ENCODE measurements at places on chromosomes 11 and 22. TPM values are rescaled to one million over a fixed set of nuclear protein-coding genes. Genes with fewer than 3 reads are reported as not detected.

The AQP11 gene
- 5.8 TPM for total RNA-seq

The DBX1 gene
- not detected for total RNA-seq

The PGA4 gene
- not detected for total RNA-seq

The LMNTD2 gene
- total RNA-seq, result 2.4 TPM

The MS4A6E gene
- total RNA-seq, result not detected

The CD248 gene
- not detected for total RNA-seq

The MRGPRX3 gene
- total RNA-seq, result not detected

The GTF2H1 gene
- 140 TPM for total RNA-seq

The TRAF6 gene
- 6.9 TPM for total RNA-seq

The PAX6 gene
- 0.14 TPM for total RNA-seq

The RAG1 gene
- 0.34 TPM for total RNA-seq

The OR52I1 gene
- total RNA-seq, result not detected

The BBOX1 gene
- total RNA-seq, result not detected

The TOM1 gene
- total RNA-seq, result 24.0 TPM

DNA sequence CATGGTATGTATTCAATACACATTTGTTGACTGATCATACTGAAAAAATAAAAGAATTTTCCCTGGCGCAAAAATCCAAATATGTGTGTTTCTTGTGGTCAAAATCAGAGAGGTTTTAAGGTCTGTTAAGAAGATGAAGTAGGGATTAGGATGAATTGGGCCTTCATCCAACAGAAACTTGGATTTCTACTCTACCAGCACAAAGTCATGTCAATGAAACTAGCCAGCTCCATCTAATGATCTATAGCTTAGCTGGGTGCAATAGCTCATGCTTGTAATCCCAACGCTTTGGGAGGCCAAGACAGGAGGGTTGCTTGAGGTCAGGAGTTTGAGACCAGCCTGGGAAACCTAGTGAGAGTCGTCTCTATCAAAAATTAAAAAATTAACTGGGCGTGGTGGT, 65.5 kb downstream of the USP35 start:
- no peak for DNase-seq

DNA sequence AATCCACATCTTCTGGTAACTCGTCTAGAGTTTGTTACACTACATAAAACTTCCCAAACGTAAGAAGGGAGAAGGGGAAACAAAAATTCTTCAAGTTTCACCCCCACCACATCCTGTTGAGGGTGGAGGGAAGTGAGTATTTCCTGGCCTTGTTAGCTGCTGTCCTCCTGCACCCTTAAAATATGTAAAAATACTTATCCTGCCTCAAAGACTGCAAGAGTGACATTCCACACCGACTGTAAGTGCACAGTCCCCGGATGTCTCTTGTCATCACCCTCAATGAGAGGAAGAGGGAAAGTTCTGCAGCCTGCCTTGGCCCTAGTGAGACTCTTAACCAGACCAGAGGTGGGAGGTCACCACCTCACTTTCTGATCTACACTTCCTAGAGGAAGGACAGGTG, 3.3 kb downstream of the TMEM121B start:
- DNase-seq, result no peak

DNA sequence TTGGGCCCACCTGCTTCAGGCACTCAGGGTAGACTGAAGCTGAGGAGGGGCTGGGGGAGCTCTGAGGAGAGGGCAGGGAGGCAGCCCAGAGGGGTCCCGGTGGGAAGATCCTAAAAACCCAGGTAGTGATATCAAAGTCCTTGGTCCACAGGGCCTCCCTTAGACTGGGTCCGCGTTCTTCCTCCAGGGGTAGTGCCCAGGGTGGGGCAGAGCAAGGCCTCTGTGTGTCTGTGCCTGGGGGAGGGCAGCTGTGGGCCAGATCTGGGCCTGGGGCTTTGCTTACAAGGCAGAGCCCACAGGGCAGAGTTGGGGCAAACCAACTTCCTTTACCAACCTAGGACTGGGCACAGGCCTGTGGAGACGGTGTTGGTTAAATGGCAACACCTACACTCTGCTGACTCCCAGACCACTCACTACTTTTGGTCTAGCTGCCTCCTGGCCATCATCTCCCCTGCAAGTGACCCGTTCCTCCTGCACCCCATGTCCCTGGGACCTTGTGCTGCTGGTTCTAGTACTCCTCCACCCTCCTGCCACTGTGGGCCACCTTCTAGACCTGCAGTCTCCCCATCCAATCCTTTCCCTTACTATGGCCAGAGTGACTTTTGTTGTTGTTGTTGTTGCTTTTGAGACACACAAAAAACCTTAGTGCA, 15.8 kb downstream of the ATG16L2 start:
- DNase-seq, result no peak

GRCh38 chr11:4441515-4441914, 7.6 kb upstream of the OR52K2 start:
- no peak for DNase-seq

DNA sequence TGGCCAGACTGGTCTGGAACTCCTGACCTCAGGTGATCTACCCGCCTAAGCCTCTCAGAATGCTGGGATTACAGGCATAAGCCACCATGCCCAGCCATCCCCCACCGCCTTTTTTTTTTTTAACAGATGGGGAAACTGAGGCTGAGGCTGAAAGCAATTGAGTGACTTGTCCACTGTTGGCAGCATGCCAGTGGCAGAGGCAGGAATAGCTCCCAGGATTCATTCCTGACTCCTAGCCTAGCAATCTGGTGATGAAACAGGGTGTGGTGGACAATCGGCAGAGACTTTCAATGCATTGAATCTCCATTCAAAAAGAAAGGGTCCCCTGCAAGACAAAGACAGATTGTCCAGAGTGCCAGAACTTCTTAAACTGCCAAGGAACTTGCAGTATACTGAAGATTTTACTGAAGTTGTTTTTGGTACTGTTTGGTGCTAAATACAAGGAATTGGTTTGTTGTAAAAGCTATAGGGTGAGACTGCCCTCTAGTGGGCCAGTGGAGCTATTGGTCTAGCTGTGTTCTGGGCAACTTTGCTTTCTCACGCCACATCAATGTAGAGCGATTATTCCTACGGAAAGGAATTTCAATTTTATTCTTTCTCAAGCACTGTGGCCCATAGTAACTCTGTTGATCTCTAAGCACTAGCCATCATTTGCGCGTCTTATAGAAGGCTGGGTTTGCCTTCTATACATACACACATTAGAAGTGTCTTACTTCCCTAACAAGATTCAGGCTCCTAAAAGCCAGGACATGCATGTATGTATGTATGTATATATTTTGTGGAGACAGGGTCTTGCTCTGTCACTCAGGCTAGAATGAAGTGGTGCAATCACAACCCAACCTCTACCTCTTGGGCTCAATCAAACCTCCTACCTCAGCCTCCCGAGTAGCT, 21.0 kb downstream of the C22orf31 start:
- peak; percentile 76 for DNase-seq

- no peak for DNase-seq
These were observed 22.2 kb upstream of the IL18BP start for GRCh38 chr11:71976551-71976950.

GRCh38 chr11:83427943-83428342, 141.8 kb upstream of the CCDC90B start:
- no peak for DNase-seq

DNA sequence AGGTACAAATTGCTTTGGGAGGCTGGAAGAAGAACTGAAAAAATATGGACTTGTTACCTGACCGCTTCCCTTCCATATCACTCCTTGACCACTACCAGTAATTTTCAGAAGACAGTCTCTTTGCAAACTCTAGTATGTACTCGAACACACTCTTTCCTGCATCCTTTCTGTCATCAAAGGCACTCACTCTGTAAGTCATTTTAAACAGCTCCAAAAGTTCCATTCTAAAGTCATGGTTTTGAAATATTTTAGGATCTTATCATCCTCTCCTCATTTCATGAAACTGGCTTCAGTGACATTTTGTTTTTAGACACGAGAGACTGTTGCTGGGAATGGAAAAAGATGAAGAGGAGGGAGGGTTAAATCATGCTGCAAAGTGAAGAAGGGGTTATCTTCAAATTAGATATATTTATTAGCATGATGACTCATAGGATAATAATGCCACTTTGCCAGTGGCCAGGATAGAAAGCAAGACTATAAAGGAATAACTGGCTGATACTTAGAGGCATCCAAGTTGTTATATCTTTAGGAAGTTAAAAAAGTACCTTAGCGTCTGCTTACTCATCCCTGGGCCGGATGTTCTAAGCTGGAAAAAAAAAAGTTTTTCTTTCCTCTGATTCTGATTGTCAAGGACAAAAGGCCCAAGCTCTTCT, 549.3 kb downstream of the METTL15 start:
- DNase-seq, result peak; percentile 82

DNA sequence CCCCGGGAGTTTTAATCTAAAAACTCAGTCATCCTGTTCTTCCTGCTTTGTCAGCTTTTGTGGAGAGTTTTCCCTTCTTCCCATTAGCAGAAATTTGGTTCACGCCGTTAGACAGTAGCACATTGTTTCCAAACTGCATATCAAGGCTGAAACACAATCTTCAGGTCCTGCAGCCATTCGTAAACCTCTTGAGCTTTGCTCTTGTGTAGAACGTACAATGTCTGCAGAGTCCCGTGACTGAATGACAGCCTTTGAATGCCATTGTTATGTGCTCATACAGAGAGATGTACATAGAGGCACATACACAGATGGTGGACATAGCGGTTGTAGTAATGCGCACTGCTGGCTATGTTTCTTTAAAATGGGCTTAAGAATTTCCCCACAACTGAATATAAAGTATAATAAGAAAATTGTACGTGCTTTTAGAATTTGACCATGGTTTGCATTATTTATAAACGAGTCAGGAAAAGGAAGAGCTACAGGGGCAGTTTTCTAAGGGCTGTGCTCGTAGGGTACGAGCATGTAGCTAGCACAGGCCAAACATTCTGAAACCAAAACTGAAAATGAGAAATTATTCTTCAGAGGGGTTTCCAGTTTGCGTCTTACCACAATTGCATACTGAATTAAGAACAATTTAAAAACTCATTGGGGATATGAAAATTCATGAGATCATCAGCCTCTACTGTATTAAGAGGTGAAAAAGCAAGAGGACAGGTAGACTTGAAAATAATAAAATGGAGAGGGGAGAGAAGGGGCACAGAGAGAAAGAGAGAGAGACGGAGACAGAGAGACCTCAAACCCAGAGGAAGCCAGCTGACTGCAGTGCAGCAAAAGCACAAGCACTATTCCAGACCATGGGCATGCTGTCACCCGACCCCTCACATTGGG, 310.1 kb downstream of the CADM1 start:
- DNase-seq, result no peak

GRCh38 chr11:84634309-84634708, 992.8 kb downstream of the DLG2 start:
- no peak for DNase-seq

DNA sequence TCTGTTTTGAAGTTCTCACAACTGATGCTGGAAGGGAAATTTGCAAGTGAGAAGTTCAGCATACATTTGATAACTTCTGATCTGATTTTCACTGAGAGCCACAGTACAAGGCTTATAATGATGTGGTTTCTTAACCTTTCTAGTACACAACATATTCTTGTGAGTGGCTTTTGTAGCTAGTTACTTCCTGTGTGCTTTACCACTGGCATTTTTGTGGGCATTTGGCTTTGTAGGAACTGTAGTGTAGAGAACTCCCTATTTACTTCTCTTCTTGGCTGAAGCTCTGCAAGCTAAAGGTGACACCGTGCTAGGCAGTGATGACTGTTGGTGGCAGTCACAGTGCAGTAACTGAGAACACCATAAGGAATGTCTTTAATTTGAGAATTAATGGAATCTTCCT, 14.9 kb downstream of the USP47 start:
- peak; percentile 19 for DNase-seq

GRCh38 chr11:59174664-59175033, 2.7 kb downstream of the DTX4 start:
- peak; percentile 29 for DNase-seq

- DNase-seq, result no peak
These were observed 1017.0 kb downstream of the TBC1D22A start for GRCh38 chr22:47779474-47779873.

GRCh38 chr11:101188801-101189200, 59.2 kb upstream of the PGR start:
- DNase-seq, result no peak

GRCh38 chr11:119496469-119496868, 73.5 kb upstream of the THY1 start:
- no peak for DNase-seq

DNA sequence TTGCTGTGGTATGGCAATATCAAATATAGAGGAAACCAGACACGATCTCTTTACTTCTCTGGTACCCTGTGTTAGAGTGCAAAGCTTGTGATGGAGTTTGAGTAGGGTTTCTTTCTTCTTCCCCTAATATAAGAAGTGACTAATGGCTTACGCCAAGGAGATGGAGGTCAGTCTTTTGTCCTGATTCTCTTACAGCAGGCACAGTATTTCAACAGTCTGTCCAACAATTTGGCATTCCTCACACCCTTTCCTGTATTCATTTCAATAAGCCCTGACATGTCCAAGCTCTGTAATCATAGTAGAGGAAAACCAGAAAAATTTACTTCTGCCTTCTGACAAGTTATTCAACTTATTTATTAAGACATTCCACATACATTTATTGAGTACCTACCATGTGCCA, 546.2 kb downstream of the TMEM135 start:
- no peak for DNase-seq

DNA sequence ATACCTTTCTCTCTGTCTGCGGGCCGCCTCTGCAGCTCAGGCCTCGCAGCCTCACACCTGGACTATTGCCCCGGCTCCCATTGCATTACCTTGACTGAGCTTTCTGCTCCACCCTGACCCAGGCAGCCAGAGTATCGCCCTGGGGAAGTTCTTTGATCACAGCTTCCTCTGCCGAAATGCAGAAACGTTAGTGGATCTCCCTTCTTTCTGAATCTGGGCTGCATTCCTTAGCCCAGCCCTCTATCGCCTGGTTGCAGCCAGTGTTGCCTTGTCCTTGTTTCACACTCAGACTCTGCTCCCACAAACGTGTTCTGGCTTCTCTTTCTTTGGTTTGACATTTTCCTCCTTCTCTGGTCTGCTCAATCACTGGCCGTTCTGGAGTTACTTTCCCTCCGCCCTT, 195.7 kb downstream of the ADAMTS15 start:
- DNase-seq, result no peak

GRCh38 chr22:37972527-37972926, 11.8 kb downstream of the SOX10 start:
- DNase-seq, result no peak

GRCh38 chr11:118048472-118049370, 28.2 kb upstream of the TMPRSS4 start:
- no peak for DNase-seq

GRCh38 chr11:129417458-129417857, 41.8 kb downstream of the BARX2 start:
- DNase-seq, result no peak

- DNase-seq, result no peak
These were observed 1.8 kb downstream of the SYT7 start for GRCh38 chr11:61578819-61579675.

GRCh38 chr11:114239753-114240161, 56.4 kb upstream of the NNMT start:
- no peak for DNase-seq

DNA sequence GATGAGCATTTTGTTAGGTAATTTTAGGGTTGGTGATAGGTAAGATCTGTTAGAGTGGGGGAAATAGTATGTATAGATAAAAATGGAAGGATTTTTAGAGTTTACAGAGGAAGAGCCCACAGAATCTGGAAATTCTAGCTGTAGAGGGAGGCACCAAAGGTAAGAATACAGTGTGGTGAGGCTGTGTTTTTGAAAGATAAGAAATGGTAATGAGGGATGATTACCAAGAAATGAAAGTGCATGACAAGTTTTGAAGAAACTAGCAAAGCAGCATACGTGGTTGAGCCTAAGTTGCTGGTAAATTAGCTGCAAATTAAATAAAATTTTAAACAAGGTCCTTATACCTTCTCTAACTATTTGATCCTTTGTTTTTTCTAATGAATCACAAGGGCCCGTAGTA, 14.6 kb upstream of the RASSF10 start:
- DNase-seq, result no peak
